ENCODE measurements at places on chromosomes 3 and 15.

DNA sequence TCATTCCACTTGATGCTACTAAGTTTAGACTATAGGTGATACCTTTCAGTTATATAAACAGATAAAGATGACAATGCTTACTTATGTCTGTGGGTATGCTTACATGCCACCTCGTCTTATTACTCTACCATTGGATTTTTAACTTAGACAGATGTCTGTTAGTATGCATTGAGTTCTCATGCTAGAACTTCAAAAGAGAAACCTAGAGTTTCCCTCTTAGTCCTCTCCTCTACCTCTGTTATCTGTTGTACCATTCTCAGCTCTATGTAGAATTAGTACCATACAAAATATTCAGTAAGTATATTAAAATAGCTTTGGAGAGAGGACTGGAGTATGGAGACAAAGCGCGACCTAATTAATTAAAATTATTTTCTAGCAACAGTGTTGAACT lies 111.3 kb downstream of the BBX start:
- no peak for DNase-seq

DNA sequence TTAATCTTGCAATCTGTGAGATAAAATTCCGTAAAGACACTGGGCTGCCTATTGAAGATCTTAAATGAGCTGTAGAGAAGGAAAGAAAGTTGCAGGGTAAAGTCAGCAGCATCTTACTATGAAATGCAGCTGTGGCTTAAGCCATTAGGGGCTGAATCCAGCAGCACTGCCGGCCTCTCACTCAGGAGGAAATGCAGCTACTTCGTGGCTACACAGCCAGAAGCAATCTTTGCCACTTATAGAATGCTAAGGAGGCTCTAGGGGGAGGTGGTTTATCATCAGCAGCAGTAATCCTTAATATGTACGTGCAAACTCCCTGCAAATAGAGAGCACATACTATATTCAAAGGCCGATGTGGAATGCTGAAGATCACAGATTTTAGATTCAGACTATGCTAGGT lies 19.1 kb upstream of the MCTP2 start:
- no peak for DNase-seq

DNA sequence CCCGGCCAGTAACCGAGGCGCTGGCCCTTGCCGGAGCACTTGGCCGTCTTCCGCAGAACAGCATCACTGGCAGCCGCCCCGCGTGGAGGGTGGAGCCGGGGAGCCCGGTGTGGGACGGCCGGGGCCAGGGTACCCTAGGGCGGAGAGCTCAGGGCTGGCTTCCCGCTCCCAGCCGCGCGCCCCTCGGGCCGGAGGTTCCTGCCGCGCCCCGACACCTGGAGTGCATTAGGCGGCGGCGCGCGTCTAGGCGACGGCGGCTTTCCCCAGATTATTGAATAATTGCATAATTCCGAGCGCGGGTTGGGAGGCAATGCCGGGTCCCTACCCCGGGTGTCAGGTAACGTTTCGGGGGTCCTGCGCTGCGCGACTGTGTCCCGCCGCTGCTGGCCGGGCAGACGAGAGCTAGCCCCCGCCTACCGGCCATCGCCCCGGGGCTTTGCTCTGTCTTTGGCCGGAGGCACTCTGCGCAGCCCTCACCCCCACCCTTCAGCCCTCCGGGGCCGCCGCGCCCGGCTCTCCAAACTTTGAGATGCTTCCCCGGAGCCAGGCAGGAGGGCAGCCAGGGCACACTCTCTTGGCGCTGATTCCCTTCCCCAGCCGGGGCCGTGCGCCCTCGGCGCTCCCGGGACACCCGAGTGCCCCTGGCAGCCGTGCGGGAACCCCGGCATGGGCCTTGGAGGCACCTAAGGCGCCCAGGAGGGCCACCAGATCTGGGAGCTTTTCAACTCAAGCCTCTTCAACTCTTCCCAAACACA lies 749 bp downstream of the ITGA11 start:
- no peak for DNase-seq

DNA sequence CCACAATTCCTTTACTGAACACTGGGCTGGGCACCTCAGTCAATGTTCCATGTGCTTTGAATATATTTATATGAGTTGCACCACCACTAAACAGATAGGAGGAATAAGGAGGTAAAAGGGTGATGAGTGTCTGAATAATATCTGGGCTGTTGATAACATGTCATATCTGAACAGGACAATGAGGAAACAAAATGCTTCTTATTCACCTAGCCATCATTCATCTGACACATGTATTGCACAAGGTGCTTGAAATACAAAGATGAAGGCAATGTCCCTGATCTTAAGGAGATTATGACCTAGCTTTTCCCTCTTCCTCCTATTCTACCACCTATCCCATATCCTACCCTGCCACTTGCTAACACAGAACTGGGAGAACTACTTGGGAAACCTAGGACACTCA lies 8.0 kb upstream of the CERS3 start:
- DNase-seq = no peak

GRCh38 chr15:81161160-81161673 lies 27.1 kb downstream of the CFAP161 start:
- no peak for DNase-seq

GRCh38 chr3:35137612-35138011 lies 501.7 kb upstream of the ARPP21 start:
- DNase-seq = no peak

DNA sequence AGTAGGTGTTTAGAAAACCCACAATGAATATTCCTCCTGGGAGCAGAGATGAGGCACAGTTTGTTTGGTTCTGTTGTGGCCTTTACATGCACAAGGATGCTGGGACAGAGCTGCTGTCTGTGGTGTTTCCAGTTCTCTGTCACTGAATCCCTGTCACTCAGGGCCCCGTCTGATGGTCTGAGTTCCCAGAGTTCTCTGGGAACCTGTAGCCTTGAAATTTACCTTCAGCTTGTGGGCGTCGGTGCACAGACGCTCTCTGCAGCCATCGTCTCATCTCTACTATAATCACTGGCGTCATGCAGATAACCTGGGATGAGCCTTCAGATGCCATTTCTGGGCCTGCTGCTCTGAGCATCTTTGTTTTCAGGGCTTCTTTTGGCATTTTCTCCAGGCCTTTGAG lies 81.9 kb downstream of the LRRK1 start:
- DNase-seq = no peak

DNA sequence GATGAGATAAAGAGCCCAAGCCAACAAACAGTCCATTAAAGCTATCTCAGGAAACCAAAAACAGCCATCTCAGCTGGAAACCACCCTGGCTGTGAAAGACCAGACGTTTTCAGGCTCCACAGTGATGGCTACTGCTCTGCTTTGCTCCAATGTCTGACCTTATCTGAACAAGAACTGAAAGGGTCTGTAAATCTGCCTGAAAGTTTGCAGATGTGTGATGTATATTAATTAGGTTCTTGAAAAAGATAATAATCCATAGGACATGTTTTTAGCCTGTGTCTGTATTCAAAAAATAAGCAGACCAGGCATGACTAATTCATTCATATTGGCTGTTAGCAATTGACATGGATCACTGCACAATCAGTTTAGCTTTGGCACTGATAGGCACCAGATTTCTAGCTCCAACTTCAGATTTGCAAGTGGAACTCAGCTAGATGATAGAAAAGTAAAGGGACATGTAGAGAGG lies 611.4 kb upstream of the NAALADL2 start:
- no peak for DNase-seq

DNA sequence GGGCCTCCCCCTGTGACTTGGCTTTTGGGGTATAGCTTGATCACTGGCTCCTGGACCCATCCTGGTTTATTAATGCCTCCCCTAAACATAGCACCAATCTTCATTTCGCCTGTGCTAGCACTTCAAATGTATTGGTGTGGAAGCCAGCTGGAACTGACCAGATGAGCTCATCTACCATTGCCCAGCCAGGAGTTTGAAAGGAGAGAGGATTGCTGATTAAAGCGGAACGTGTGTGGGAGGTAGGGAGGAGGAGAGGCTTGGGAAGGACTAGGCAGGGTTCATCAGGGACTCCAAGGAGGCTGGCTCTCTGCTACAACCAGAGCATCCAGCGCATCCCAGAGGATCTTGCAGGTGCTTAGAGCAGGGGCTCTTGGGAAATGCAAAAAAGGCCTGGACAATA lies 34.4 kb upstream of the TLE3 start:
- no peak for DNase-seq

DNA sequence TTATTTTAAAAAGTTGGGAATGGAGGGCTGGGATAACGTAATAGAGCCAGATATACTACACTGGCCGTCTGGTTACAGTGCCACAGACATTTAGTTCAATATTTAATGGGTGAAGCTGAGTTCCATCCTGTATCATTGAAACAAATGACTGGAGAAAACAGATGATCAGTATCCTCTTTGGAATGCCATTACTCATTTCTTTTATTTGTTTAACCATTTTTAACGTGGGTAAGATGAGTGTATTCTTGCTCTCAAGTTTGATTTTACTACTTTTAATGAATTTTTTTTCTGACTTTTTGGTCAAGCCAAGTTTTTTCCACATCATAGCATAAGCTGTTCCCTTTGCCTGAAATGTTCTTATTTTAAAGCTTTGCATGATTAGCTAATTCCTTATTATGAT lies 53.9 kb upstream of the GRM7 start:
- DNase-seq = no peak

GRCh38 chr15:65249641-65250040 lies 37.0 kb downstream of the PARP16 start:
- no peak for DNase-seq

GRCh38 chr3:3260870-3261269 lies 81.4 kb upstream of the CRBN start:
- DNase-seq = no peak

DNA sequence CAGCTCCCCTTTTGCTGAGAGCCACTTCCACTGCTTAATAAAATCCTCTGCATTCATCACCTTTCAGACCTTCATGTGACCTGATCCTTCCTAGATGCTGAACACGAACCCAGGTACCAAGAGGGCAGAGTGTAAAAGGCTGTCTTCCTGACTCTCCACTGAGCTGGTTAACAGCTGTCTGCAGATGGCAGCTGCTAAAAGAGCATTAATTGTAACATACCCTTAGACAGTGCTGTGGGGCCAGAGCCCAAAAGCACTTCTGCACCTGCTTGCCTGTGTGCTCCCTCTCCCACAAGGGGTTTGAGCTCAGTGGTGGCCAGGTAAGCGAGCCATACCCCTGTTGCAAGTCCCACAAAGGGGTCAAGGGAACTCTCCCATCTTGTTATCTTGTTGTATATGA lies 187.3 kb downstream of the UBE2E2 start:
- DNase-seq = no peak

DNA sequence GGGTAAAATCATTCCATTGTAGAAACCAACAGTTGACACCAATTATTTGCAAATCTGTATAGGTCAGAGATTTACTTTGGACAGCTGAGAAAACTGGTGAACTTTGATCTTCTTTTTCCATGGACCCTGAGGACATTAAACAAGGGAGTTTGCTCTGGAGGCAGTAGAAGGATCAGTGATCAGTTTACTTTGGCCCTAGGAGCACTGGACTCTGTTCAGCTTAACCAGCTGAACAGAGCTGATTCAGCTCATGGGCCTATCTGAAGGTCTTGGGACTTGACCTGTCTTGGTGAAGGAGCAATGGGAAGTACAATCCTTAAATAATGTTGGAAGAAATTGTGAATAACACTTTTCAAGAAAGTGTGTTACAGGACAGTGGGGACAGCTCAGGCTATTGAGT lies 15.2 kb upstream of the TF start:
- DNase-seq = no peak

GRCh38 chr3:119649761-119650160 lies 10.6 kb downstream of the POPDC2 start:
- DNase-seq = no peak

DNA sequence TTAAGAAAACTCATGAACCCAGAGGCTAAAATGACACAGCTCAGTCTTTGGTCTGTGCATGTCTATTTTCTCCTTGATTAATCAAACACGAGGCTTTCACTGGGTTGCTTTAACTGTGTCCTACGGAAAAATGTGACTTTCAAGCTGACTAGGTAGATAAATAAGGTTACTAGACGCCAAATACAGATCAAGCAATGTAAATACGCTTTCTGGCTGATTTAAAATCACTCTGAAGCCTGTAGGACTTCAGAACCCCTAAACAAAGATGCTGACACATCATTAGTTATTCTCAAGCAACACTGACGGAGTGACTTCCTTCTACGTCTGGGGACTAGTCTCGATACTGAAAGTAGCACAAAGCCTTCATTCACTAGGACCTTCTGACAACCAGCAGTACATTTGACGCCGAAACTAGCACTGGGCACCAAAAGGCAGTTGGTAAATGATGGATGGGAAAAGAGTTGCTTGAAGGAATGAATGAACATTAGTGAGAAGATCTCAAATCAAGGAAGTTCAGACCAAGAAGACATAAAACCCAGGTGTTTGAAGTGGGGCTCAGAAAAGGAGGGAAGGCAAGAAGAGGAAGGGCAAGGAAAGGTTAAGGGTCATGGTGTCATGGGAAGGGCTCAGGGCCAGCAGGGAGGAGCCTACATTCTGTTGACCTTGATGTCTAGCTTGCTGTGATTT lies 67.1 kb upstream of the CDV3 start:
- no peak for DNase-seq

- DNase-seq = no peak
Measured at GRCh38 chr3:63739474-63739873, 79.6 kb upstream of the C3orf49 start.

DNA sequence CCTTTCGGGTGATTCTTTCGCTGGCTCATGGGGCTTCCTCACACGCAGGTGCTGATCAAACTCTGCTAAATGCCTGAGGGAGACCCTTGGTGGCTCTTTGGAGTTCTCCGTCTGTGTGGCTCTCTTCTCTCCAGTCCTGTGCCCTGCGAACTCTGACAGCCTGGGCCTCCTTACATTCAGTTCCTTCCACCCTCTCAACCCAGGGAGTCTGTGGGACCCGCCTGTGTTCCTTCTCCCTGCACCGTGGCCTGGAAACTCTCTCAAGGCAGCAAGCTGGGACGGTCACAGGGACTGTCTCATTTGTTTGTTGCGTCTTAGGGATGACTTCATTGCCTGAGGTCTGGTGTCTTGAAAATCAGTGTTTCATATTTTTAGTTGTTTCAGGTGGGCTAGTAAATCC lies 37.0 kb upstream of the CORO2B start:
- DNase-seq = no peak

GRCh38 chr3:30984855-30985749 lies 90.6 kb upstream of the GADL1 start:
- DNase-seq = peak; percentile 17

DNA sequence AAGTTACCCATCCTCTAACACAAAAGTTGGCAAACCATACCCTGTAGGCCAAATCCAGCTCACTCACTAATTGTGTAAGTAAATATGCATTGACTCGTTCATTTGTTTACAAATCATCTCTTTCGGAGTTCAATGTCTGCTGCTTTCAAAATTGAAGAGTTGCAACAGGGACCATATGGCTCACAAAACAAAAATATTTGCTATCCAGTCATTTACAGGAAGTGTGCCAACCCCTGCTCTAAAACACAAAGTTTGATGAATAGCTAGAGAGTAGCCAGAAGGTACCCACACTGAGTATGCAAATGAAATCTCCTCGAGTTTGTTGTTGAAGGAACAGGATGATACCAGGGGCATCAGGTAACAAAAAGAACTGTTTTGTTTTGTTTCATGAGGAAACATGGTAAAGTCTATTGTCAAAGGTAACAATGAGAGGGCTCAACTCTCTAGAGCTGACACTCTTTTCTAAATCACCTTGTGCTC lies 236.2 kb upstream of the THBS1 start:
- DNase-seq = no peak

- DNase-seq = no peak
Measured at GRCh38 chr15:42090781-42091180, 3.6 kb downstream of the PLA2G4D start.
